ENCODE measurements at places on chromosomes 2 and 18. TPM values are rescaled to one million over a fixed set of nuclear protein-coding genes. Genes with fewer than 3 reads are reported as not detected.

- DNase-seq = no peak
These were observed 493.2 kb upstream of the FANCL start for GRCh38 chr2:58734365-58734764.

DNA sequence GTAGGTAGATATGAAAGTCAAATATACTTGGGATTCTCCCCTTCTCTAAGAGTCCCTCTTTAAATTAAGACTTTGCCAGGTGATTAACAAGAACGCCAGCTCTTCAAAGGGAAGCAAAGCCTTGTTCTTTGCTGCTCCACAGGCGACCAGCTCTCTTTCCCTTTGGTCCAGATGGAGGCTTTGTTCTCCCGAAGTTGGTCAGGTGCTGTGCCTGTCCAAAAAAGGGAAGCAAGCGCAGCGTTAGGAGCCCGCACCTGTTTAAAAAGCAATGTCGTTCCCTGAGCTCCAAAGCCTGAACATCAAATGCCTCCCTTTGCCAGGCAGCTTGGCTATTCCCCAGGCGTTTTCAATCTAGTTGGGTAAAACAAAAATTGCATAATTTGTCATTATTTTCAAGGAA lies 1913.1 kb upstream of the PIK3C3 start:
- DNase-seq = no peak

DNA sequence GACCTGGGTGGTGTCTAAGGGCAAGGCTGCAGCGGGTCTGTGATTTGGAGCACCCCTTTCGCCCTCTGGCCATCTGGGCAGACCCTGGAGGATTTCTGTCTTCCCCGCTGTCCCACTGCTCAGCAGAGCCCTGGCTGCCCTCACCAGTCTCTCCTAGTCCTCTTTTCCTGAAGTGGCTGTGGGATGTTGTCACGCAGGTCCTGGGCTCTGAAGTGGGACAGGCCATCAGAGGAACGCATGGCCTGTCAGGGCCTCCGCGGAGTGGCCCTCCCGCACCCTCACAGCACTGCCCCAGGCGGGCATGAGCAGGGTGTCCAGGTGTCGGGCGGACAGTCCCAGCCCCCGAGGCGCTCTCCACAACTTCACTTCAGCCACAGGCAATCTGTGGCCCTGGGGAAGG lies 1.1 kb upstream of the TMEM185B start:
- DNase-seq = no peak

- DNase-seq = no peak
These were observed 65.4 kb upstream of the HNRNPA3 start for GRCh38 chr2:177147093-177147694.

DNA sequence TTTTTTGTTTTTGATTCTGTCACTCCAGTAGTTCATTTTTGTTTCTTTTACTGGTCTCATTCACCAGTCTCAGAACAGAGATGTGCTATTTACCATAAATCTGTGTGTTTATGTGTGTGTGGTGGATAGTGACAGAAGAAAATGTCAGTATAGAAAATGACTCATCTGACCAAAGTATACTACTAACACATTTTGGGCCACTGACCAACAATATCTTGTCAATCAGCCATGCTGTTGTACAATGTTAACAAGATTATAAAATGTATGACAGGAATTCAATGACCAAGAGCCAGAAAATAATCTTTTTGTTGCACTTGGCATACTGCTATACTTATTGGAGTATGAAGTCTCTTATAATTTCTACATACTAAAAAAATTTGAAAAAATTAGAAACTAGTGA lies 1081.4 kb upstream of the NRXN1 start:
- no peak for DNase-seq

DNA sequence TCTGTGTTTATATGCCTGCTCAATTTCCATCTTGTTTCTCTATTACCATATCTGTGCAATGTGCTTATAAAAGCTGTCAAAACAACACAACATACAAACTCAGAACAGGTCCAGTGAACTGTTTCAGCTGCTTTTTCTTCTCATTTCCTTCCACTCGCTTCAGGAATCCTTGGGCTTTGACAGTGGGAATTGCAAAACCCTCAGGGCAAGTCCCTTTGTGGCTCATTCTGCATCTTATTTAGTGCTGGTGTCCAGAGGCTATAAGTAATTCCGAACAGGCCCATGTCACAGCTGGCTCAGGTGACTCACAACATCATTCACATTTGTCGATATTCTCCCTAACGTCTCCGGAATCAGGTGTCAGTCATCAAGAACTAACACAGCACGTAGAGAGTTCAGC lies 309.9 kb upstream of the ZNF521 start:
- DNase-seq = no peak

- no peak for DNase-seq
These were observed 20.2 kb downstream of the ZNF516 start for GRCh38 chr18:76474824-76475223.

- no peak for DNase-seq
These were observed 73.1 kb upstream of the STK17B start for GRCh38 chr2:196244516-196244915.

- DNase-seq = no peak
These were observed 204.8 kb upstream of the KYNU start for GRCh38 chr2:142672698-142673097.

- no peak for DNase-seq
These were observed 78.1 kb downstream of the MBOAT2 start for GRCh38 chr2:8925411-8925810.

DNA sequence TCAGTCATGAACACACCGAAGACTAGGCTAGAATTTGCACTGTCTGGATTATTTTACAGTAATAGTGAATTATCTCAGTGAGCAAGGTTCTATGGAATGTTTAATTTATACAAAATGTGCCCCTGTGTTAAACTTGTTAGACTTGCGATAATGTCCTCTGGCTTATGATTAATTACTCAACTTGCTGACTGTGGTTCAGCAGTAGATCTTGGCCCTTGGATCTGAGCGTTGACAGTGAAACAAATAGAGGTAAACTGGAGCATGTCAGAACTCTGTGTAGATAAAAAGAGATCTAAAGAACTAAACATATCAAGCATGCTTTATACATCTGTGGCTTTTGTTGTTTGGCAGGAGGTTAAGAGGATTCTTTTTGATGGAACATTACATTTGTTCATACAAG lies 407.6 kb downstream of the DSEL start:
- DNase-seq = no peak

DNA sequence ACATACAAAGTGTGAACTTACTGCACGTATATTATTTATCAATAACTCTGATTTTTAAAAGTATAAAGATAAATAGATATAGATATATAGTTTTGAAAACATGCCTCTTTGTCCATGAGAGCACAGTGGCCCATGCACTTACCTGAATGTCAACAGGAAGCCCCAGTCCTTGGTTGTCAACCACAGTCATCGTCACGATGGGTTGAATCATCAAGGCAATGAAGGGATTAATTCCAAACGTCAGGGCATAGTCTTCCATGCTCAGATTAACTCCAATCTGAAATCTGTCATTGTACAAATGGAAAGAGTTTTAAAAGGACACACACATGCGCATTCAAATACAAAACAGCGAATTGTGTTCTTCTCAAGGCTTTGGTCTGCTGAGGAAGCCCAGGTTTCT lies 15.5 kb downstream of the SCYGR4 start:
- no peak for DNase-seq

Gene ARL5A
- total RNA-seq = 52.3 TPM

Gene TXNDC2
- total RNA-seq = 0.12 TPM

Gene NDC80
- 1.1 TPM for total RNA-seq

Gene SMCHD1
- total RNA-seq = 55.9 TPM

Gene GALR1
- not detected for total RNA-seq

Gene CAPN14
- total RNA-seq = 0.15 TPM

Gene ST6GAL2
- total RNA-seq = 0.92 TPM

All from lower lobe of right lung (tissue), 2 donors.